Breast epithelium (tissue), 4 donors: ENCODE measurements at places on chromosomes 16 and 17.

- DNase-seq: no peak
Measured at GRCh38 chr17:42286411-42287221, 1.7 kb upstream of the STAT5A start.

- no peak for DNase-seq
Measured at GRCh38 chr17:49521088-49521450, 26.0 kb downstream of the NGFR start.

GRCh38 chr17:64687961-64688360 is 25.9 kb upstream of the SMURF2 start:
- DNase-seq: no peak

DNA sequence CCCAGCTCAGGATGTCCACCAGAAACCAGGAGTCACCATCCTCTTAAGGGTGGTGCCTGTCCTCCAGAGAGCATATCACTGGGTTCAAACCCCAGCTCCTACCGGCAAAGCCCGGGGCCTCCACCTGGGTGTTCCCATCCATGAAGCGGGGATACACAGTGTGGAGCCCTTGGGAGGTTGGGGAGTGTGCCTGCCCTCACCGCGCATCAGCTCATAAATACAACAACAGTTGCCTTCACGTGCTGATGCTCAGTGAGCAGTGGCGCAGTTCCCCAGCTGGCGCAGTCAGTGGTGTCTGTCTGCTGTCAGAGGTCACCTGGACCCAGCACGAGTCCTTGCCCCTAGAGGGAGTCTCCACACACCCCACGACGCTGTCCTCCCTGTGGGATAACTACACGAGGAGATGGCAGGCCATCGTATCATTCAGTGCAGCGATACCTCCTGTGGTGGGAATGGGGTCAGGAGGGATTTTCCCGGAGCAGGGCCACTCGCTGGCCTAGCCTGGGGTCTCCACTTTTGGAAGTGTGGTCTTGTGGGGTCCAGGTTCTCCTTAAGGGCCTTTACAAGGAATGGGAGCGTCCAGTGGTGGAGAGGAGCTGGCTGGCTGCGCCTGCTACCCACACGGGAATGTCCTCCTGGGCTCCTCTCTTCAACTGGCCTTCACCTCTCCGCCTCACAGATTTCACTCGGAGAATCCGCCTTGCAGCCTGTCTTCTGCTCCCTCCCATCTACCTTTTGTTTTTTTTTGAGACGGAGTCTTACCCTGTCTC is 2.3 kb upstream of the ELOB start:
- DNase-seq: no peak

GRCh38 chr17:142102-142661 is 4.8 kb downstream of the SCGB1C2 start:
- DNase-seq: peak; percentile 16

DNA sequence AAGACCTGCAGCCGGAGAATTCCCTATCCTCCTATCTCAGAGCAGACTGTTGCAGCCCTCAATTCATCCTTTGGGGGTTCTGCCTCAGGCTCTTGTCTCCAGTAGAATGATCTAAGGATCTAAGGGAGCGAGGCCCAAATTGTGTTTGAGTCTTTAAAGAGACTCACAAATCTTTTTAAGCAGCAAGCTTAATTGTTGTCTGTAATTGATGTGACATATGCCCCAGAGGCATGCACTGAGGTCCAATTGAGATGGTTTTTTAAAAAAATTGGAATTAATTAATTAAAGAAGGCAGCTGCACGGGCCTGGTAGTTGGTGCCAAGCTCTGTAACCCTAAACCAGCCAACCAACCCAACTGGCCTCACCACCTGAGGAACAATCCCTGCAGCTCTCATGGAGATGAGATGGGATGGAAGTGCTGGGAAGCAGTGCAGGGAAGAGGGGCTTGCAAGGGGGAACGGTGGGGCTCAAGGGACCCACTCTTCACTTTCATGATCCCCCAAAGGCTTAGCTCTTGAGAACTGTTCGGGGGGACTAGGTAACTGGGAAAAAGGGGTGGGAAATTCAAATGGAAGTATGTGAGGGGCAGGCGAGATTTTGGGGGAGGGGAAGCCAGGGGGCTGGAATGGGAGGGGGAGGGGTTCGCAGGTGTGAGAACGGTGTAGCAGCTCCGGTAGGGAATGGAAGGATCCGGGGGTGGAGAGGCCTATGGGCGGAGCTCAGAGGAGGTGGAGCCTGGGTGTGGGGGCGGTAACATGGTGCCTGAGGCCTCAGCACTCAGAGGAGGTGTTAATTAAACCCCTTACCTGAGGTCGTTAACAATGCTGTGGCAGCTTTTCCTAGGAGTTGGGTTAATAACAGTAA is 9.2 kb upstream of the ZNF652 start:
- no peak for DNase-seq

DNA sequence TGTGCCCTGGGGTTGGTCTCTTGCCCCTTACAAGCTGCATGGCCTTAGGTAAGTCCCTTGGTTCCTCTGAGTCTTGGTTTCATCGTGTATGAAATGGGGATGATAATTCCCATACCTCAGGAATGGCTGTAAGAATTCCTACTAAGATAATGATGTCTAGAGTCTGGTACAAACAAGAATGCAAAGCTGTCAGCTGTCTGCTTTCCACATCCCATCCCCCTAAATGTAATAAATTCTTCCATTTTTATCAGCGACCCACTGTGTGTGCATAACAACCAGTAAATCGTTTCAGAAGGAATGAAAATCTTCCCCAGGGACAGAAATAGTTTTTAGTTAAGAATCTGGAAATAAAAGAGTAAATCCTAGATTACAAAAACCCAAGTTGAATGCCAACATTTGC is 95.4 kb downstream of the CPPED1 start:
- DNase-seq: no peak

GRCh38 chr17:40448639-40449261 is 5.5 kb downstream of the IGFBP4 start:
- DNase-seq: peak; percentile 60

DNA sequence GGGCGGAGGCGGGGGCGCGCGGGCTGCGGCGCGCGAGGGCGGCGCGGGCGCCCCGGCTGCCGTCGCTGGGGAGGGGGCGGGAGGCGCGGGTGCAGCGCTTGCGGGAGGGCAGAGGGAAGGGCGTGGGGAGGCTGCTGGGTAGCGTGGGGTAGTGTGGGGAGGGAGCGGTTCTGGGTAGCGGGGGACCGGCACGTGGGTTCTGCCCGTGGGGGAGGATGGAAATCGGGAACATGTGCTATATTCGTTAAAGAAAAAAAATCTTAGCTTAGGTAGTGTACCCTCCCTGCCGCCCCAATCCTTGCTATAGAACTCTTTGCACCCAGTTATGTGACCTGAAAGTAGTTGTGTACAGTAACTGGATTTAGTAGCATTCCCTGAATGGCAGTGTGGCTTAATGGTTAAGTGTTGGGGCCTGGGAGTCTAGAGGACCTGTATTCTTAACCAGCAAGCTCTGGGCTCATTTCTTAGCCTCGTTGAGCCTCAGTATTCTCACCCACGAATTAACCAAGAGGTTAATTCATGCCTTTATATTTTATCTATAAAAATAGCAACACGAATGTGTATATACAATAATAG is 646 bp downstream of the RABEP1 start:
- DNase-seq: no peak

- DNase-seq: no peak
Measured at GRCh38 chr16:50653633-50654519, 27.2 kb downstream of the SNX20 start.

DNA sequence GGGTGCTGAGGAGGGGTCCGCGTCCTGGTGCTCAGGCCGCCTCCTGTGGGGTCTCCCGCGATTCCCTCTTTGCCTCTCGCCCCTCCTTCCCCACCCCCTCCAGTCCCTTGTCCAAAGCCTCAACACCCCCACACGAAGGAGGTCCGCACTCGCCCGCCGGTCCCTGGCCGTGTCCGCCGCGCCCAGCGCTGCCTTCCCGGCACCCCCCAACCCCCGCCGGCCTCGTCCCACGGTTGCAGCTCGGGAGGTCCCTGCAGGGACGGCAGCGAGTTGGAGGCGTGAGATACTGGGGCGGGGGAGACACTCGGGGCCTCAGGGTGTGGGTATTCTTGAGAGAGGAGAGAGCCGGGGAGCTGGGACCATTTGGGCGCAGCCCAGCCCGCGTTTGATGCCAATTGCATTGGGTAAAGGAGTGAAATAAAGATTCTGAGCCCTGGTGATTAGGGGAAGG is 468 bp downstream of the FLYWCH2 start:
- no peak for DNase-seq

GRCh38 chr17:978103-979093 is 1.2 kb downstream of the NXN start:
- DNase-seq: no peak

DNA sequence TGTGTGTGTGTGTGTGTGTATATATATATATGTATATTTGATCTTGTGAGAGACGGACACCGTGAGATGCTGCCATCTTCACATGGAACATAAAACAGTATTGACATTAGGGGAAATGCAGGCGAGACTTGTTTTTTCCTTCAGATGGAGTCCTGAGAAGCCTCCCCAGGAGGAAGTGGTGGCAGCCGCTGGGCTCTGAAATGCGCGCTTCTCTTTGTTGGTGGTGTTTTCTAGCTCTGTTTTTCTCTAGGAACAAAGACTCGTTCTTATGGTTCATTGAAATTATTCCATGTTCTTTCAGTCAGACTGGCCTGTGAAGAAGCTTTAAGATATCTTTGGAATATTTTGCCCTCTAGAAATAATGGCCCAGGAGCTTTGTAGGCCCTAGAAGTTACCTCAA is 32.9 kb downstream of the SNX29 start:
- DNase-seq: no peak

DNA sequence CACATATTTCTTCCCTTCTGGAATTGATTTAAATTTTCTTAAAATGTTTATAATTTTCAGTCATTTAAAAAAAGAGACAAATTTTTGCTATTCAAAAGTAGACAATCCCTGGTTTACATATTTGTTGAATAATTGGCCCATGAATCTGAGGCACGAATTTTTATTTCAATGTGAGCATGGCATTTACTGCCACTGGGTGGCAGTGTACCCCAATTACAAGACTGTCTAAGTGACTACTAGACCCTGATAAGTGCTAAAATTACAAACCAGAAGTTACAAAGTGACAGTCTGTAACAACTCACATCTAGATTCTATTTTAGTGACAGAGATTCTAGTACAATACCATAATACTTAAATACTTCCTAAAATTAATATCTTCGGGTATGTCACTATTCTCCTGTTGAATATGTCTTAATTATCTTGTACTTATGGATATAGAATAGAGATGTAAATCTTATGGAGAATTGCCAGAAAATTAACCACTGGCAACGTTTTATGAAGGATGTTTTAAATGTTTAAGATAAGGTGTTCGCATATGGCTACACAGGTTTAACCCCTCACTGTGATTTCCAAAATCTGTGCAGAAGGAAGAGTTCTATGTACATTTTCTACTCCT is 235.8 kb downstream of the MAP2K4 start:
- no peak for DNase-seq

- DNase-seq: no peak
Measured at GRCh38 chr17:66493283-66494019, 191.0 kb downstream of the PRKCA start.

GRCh38 chr17:66347661-66348514 is 45.5 kb downstream of the PRKCA start:
- no peak for DNase-seq

DNA sequence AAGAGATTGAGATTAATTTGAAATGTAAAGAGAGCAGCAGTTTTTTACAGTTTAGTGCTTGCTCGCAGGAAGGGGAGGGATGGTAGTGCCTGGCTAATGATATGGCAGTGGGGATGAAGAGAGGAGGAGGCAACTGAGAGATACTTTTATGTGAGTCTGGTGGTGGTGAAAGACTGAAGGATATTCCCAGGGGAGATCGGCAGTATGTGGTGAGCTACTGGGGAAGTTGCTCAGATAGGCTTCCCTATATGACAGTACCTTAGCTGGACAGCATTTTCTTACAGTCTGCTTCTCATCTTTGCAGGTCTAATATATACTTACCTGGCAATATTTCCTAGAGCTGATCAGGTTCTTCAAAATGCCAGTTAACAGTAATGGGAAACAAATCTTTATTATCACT is 8.6 kb downstream of the CEP95 start:
- no peak for DNase-seq

GRCh38 chr16:48393485-48394354 is 8.5 kb upstream of the SIAH1 start:
- no peak for DNase-seq

GRCh38 chr16:85418978-85419491 is 194.1 kb upstream of the GSE1 start:
- no peak for DNase-seq
